CD8-positive, alpha-beta T cell (primary cell): ENCODE measurements at places on chromosomes 1 and 21.

DNA sequence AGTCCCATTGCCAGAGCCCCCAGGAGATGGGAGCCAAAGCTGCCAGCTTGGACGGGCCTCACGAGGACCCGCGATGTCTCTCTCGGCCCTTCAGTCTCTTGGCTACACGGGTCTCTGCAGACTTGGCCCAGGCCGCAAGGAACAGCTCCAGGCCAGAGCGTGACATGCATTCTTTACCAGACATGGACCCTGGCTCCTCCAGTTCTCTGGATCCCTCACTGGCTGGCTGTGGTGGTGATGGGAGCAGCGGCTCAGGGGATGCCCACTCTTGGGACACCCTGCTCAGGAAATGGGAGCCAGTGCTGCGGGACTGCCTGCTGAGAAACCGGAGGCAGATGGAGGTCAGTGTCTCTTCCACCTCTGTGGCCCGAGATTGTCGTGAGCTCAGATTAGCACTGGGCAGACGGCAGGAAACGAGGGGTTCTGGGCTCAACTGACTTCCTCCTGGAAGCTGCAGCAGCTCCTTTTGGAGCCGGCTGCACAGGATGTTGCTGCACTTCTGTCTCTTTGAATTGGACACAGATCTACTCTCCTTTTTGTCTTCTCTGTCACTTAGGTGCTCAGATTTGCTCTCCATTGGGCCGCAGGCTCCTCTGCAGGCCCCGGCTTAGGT is 68.0 kb downstream of the DISC1 start:
- no peak for DNase-seq

DNA sequence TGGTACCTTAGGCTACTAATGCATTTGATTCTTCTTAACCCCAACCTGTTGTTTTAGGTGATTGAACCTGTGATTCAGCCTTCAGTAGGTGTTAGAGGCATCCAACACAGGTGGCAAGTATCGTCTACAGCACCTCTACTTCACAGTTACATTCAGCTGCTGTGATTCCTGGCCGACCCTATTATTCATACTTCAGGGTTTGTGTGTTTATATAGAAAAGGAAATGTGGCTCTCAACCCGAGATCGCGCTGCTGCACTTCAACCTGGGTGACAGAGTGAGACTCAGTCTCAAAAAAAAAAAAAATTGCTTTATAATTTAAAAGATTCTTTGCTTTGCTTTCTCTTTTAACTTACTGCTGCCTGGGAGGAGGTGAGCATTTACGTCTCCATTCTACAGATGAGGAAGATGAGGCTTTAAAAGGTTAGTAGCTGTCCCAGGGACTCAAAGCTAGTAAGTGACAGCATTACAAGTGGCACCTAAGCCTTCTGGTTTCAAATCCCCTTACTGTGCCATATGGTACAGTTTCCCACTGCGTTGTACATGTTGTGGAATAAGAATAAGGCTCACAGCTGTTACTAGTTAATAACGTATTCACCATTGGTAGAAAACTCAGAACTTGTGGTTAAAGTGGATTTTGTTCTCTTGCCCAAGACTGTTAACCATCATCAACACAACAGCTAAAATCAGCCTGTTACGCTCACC is 9.9 kb upstream of the GPR25 start:
- DNase-seq: no peak

GRCh38 chr1:75548721-75549480 is 62.0 kb downstream of the SLC44A5 start:
- DNase-seq: no peak

DNA sequence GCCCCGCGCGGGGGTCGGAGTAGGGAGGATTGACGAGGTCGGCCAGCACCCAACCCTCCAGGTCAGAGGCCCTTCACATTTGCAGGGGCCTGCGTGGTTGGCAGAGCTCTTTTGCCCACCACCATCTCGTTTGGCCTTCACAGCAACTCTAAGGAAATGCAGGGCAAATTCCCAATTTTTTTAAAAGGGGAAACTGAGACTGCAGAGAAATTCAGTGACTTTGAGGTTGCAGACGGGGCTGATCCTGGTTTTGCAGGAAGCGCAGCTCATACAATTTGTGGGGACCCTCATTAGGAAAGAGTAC is 430 bp upstream of the ACBD3 start:
- no peak for DNase-seq

DNA sequence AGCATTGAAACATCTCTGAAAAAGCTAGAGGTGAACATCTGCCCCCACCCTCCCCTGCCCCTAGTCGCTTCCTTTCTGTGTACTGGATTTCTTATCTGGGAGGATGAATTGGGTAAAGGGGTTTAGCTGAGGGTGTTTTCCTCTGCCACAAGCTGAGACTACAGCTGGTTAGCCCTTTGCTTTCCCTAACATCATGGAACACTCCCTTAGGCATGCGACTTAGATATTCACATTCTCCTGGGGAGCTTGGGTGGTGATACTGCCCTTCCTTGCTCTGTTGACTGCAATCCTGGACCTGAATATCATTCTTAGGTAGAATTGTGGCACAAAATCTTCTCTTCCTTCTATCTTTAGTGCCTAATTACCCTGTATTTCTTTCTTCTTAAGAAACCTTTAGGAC is 117.4 kb upstream of the KIAA0040 start:
- DNase-seq: no peak

DNA sequence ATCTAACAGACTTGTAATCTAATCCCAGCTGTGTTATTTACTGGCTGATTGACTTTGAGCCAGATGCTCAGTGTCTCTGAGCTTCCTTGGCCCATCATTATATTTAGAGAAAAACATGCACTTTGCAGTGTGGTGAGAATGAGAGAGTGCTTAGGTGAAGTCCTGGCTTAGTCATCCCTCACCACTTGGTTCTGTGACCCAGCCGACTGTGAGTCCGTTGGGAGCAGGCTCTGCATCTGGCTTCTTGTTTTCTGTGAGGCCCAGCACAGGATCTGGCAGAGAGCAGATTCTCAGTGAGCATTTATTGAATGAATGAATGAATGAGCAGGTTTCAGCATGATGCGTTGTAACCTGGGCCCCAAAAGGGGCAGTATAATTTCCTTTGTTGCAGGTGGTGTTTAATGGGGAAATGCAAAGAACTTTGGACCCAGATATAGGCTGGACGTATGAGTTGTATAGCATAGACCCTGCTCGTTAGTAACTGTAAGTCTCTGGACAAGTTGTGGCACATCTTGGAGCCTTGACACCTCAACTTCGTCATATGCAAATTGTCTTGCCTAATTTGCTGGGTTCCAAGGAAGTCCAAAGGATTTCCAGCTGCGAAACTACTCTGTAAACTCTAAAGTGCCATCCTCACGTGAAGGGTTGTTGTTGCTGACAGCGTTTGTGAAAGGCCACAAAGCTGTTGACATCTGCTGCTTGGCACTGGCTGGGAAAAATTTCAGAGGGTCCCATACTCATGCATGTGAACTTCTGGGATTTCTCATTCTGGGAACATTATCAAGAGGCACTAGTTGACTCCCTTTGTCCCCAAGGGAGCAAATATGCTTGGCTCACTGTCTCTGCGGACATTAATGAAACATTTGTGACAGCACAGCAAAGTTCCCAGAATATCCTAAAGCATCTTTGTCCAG is 138.8 kb upstream of the USP24 start:
- no peak for DNase-seq

- no peak for DNase-seq
Measured at GRCh38 chr1:179144626-179145025, 62.8 kb downstream of the TOR3A start.

GRCh38 chr21:20999659-21000058 is 1.4 kb downstream of the NCAM2 start:
- peak; percentile 36 for DNase-seq

- no peak for DNase-seq
Measured at GRCh38 chr1:211356723-211357407, 30.2 kb downstream of the TRAF5 start.

DNA sequence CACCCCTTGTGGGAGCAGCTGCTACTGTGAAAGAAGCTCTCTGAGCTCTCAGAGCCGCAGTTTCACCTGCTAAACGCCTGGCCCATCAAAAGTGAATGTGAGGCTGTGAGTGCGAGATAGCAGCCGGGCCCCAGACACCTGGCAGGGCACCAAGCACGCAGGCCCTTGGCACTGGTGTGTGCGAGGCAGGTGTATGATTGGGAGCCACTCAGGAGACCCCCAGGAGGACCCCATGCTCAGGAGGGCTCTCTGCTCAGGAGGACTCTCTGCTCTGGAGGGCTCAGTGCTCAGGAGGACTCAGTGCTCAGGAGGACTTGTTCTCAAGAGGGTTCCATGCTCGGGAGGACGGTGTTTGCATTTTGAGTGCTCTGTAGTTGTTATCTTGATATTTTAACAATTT is 14.3 kb upstream of the ADARB1 start:
- DNase-seq: no peak

DNA sequence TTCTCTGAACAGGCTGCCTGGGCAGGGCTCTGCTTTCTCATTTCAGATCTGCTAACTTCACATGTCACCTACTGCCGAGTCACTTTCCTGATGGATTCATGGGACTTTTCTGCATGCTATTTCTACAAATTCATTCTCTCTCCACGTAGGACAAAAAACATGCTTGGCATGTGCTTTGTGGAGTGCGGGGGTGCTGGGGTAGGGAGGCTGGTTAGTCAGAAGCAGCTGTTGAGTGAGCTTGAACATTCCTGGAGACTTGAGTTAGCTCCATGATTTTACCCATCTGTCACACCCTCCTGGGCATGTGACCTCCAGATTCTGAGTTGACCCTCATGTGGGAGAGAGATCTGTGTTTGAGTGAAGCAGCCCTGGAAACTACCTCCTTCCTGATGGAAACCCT is 71.4 kb downstream of the UCK2 start:
- no peak for DNase-seq

GRCh38 chr1:242043165-242043564 is 44.3 kb upstream of the MAP1LC3C start:
- DNase-seq: no peak

- no peak for DNase-seq
Measured at GRCh38 chr21:16900685-16901084, 612.2 kb upstream of the CXADR start.

DNA sequence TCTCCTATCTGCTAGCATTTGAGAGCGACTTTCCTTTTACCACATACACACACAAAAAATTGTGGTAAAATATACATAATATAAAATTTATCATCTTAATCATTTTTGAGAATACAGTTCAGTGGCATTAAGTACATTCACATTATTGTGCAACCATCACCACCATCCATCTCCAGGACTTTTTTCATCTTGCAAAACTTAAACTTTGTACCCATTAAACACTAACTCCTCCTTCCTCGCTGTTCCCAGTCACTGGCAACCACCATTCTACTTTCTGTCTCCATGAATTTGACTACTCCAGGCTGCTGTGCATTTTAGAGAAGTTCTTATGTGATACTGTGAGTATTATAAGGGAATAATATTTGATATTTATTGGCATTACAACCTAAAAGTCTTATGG is 181.3 kb downstream of the C1orf21 start:
- DNase-seq: no peak

DNA sequence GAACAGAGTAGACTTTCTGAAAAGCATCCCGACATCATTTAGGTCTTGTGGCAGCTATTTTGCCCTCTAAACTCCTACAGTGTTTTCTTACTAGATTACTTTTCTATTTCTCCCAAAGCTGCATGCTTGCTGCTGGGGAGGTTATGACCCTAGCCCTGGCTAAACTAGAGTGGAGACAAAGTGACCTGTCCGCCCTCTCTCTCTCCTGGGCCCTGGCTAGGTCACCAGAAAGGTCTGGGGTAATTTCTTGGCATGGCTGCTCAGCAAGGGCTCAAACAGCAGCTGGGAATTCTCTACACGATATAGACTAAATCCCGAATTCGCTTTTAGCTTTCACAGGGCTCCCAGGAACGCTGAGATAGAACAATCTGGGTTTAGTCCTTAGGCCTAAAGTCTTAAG is 84.5 kb upstream of the KCNE2 start:
- no peak for DNase-seq

DNA sequence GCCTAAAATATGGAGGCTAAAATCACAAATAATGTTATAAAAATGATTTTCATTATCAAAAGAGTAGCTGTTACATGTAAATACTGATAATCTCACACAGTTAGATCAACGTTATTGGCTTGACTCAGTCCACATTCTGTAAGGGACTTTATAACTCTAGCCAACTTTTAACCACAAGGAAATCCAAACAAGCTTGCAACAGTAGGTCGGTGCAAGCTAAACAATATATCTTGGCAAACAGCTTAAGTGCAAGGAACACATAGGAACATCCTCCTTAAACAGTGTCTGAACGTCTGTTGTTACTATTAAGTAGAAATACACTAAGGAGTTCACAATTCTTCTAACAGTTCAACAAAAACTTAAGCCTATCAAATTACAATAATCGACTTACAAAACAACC is 126.7 kb downstream of the EIF4G3 start:
- DNase-seq: no peak

DNA sequence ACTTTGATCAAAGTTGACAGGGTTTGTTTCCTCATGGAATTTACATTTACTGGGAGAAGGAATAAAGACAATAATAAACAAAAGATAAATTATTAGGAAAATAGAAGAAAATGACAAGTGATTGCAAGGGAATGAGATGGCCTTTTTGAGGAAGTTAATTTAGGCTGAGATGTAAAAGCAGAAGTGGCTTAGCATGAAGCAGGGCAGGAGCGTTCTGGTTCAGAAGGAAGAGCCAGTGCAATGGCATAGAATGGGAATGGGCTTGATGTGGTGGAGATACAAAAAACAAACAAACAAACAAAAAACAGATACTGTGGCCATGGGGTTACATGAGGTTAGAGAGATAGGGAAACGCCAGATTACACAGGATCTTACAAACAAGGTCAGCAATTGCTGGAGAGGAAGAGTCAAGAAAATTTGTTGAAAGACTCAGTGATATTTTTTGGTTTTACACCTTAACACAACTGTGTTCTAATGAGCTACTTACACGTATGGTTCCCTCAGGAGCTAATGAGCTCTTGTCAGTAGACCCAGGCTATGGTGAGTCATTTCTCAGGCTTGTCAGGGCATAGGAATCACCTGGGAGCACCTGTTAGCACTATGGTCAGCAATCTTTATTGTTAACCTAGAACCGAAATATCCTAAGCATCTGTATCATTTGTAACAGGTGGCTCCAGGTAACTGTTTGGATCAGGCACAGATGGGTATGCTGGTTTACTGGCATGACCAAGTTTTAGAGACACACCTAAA is 8.7 kb upstream of the CADM3 start:
- no peak for DNase-seq

DNA sequence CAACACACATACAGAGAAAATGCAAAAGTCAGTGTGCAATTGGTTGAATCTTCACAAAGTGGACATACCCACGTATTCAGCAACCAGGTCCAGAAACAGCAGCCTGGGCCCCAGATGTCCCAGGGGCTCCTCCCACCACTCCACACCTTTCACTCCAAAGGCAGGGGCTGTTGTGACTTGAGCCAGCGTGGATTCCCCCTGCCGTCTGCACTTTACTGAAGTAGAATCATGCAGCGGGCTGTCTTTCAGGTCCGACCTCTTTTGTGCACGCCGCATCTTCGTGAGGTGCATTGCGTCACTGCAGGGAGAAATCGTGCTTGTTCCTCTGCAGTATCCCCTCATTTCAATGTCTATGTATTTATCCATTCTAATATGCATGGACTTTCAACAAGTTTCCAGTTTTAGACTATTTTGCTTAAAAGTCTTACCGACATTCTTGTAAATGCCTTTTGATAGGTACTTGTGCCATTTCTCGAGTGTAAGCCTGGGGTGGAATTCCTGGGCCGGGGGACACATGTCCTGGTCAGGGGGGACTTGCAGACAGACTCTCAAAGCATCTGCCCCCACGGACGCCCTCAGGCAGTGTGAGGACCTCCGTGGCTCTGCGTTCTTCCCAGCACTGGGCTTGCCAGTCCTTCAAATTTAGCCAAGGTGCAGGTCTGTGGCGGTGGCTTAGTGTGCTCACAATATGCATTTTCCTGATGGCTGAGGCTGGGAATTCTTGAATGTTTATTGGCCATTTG is 29.3 kb upstream of the ACTRT2 start:
- DNase-seq: no peak

GRCh38 chr1:67350783-67351182 is 43.1 kb downstream of the IL12RB2 start:
- DNase-seq: no peak
